ENCODE measurements at places on chromosomes 1 and 21. TPM values are rescaled to one million over a fixed set of nuclear protein-coding genes. Genes with fewer than 3 reads are reported as not detected.

DNA sequence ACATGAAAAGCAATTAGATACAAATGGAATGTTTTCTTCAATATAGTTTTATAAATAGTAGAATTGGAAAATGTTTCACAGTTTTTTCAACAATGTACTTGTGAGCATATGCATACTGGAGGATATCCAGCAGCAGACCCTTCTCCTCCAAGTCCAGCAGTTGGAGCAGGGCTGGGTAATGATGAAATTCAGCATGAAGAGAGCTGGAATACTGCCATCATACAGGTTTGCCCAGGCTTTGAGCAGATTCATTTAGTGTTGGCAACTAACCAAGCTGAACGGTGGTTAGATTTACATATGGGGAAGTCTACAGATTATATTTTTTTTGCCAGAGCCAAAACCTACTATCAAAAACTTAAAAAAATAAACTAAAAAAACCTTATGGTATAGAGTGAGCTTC, 38.3 kb downstream of the WDR3 start:
- no peak for DNase-seq

GRCh38 chr1:97451944-97452343, 468.9 kb downstream of the DPYD start:
- no peak for DNase-seq

DNA sequence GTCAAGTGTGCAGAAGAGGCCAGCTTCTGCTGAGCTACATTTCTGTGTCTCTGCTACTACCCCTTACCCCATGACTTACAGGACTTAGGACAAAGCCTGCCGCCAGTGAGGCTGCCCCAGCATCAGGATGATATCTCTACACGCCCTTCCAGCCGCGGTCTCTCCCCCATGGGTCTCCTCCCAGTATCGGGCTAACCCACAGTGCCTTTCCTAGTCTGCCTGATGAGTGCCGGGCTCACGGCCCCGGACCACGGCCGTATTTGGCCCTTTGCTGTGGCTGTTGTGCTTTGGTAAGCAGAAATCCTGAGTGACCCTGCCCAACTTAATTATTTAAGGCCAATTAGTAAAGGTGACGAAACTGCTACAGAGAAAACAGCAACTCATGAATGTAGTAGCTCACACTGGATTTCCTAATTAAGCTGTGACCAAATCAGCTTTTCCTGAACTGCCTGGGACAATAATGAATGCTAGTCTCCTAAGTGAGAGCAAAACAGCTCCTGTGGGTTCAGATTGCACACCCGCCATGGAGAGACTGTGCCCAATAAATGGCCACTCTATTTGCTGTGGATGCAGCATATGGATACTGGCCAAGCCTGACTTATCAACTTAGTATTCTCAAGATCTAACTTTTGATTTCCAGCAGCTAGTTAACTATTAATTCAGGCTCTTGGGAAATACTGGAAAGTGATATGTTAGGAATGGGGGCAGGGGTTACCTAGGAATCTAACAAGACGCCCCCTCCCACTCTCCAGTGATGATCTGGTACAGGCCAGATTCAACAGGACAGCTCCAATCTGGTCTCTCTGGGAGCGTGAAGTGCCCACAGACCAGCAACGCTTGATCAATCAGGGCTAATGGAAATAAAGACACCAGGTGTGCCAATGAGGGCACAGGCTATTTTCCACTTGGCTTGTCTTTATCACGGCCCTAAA, 123.3 kb upstream of the IFFO2 start:
- DNase-seq = no peak

DNA sequence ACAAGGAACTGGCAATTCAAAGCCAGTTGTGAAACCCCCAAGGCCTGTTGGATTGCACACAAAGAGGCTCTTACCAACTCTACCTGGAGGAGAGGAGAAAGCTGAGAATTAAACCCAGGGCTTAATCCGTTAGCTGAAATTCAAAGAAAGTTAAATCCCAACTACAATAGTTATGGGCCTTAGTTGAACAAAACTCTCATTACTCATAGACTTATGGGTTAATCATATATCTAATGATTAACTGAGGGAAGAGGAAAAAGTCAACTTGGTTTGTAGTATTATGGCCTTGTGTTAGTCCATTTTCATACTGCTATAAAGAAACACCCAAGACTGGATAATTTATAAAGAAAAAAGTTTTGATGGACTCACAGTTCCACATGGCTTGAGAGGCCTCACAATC, 838.2 kb upstream of the ADGRL2 start:
- no peak for DNase-seq

DNA sequence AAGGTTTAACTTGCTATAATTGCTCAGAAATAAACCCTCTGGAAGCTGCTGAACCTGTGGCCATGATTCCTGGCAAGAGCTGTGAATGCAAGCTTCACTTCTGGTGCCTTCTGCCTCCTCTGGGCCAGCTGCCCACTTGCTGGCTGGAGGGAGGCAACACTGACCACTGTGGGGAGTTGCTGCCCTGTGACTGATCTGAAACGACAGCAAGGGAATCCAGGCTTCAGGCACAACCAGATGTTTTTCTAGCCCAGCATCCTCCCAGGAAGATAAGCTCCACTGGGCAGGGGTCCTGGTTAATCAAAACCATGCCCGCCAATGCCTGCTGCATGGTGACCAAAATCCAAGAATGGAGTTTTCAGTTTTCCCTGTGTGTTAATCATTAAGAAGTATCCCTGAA, 180.0 kb upstream of the HMGB4 start:
- no peak for DNase-seq

- DNase-seq = no peak
Measured at GRCh38 chr1:179195376-179195775, 34.1 kb downstream of the ABL2 start.

GRCh38 chr1:216793303-216793702, 70.1 kb upstream of the ESRRG start:
- no peak for DNase-seq

DNA sequence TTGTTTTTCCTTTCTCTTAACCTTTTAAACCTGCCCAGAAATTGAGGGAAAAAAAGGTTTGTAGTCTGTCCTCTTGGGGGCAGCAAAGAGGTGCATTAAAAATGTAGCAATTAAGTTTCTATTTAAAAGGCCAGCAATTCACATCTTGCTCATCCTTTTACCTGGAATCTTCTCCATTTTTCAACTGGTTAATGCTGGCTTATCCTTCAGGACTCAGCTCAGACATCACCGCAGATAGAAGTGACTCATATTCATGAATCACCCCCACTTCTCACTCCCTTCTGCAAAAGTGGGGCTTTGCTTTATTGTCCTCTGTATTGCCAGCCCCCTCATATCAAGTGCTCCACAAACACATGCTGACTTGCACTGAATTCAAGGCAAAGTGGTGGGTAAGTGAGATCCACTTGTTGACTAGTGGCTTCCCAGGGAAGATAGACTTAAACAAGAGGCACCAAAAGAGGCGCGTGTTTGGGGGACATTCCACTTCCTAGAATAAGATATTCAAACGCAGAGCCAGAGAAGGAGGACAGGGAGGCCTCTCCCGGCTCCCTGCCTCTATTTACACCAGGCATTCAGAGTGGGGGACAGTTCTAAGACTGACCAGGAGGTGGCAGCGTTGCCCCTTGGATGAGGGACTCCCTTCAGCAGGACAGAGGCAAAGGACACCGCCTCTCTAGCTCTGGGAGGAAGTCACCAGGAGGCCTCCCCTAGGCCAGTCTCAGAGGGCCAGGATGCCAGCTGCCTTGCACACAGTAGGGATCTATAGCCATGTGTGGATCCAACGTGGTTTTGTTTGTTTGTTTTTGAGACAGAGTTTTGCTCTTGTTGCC, 23.2 kb upstream of the ZNF648 start:
- DNase-seq = peak; percentile 62

- DNase-seq = no peak
Measured at GRCh38 chr1:12417389-12417788, 187.6 kb downstream of the VPS13D start.

DNA sequence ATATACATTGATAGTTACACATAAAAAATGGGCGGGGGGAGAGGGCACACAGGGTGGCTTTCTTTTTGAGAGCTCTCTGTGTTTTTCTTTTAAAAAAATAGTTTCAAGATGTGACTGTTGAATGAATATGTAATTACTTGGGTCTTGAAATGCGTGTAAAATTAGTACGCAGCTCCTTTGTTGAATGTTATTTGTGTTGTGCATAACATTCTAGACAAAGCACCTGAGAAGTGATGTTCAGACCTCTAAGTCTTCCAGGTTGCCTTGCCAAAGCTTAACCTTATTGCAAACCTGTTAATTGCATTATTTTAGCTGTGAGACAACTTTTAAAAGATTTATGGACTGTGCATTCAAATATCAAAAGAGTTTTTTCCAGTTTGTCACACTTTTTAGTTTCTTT, 5.4 kb downstream of the PBX1 start:
- DNase-seq = no peak

- DNase-seq = no peak
Measured at GRCh38 chr1:244052016-244052727, 1.1 kb downstream of the ZBTB18 start.

Gene TCHH
- 0.41 TPM for total RNA-seq

Gene DAB1
- not detected for total RNA-seq

Gene LCE3E
- not detected for total RNA-seq

Gene PERM1
- 0.54 TPM for total RNA-seq

Gene EXO5
- total RNA-seq = 2.8 TPM

Gene TGFB2
- total RNA-seq = 9.2 TPM

Gene ZRANB2
- total RNA-seq = 133 TPM

Gene DEPDC1
- not detected for total RNA-seq

Gene RGS18
- 1.8 TPM for total RNA-seq
